NB4 (cell line): ENCODE measurements at places on chromosomes 6 and 20.

DNA sequence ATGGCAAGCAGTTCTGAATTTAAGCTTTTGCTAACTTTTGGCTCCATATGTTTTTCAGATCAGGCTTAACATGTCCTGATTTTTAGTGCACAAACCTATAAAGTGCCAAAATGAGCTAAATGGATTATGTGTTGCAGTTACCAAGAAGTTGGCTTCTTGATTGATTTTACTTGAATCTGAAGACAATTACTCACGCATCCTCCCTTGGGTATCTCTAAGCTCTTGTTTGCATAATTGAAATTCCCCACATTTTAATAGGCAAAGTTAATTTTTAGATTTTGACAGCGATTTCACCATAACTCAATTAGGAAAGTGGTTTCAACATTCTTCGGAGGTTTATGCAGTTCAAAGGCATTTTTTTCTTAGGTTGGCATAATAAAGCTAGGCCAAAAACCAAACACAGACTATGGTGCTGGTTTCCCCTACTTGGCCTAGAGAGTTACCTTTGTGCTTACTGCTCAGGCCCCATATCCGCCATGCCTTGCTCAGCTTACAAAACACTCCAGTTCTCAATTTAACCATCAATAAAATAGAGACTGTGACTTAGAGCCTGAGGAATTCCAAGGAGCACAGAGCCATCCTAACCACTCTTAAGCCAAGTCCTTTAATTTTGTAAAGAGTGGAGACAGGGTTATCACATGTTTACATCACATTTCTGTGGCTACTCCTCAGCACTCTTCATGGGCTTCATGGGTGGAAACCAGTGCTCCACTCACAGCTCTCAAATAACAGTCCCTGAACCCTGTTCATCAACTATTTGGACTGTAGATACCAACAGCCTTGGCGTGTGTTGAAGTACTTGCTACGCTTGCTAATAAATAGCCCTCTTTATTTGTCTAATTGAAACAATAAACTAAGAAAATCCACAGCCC is 32.1 kb downstream of the LAMA4 start:
- DNase-seq = no peak

DNA sequence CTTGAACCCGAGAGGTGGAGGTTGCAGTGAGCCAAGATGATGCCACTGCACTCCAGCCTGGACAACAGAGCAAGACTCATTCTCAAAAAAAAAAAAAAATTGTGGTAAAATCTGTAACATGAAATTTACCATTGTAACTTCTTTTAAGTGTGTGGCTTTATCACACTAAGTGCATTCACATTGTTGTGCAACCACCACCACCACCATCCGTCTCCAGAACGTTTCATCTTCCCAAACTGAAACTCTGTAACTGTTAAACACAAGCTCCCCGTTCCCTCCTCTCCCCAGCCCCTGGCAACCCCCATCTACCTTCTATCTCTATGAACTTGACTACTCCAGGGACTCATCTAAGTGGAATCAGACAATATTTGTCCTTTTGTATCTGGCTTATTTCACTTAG is 29.7 kb downstream of the PDRG1 start:
- peak; percentile 66 for DNase-seq

- DNase-seq = peak; percentile 94
Observed at GRCh38 chr20:35120012-35120701, 27.0 kb downstream of the EDEM2 start.

- DNase-seq = no peak
Observed at GRCh38 chr20:31452575-31452974, 12.1 kb downstream of the DEFB123 start.

DNA sequence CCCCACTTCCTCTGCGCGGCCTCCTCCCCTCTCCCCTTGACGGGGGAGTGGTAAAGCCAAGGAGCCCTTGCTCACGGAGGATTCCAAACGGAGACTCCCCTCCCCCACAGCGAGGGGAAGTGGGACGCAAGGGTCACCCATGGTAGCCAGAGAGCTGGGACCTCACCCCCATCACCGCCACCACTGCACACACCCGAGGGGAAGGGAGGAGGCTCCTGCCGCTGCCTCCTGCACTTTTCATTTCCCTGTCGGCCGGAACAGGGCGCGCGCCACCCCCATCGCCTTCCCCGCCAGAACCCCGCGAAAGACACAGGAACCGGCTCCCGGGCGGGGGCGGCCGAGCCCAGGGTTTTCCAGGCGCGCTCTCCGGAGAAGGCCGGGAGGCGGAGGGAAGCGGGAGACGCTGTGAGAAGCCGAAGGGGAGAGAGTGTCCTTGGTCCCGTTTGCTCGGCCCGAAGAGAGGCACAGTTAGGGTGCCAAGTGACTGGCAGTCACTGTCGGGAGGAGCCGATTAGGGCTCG is 789 bp downstream of the CCND3 start:
- peak; percentile 98 for DNase-seq

GRCh38 chr20:2206957-2207769 is 88.6 kb upstream of the TGM3 start:
- peak; percentile 87 for DNase-seq
